Peyer's patch (tissue), 4 donors: ENCODE measurements at places on chromosomes 5 and 9. TPM values are rescaled to one million over a fixed set of nuclear protein-coding genes. Genes with fewer than 3 reads are reported as not detected.

- peak; percentile 81 for DNase-seq
Observed at GRCh38 chr5:14728459-14728938, 64.0 kb downstream of the OTULIN start.

GRCh38 chr5:133506181-133506580, 106.2 kb downstream of the FSTL4 start:
- DNase-seq, result no peak

The PRDM12 gene
- total RNA-seq, result 1.8 TPM

GRCh38 chr5:143304836-143305475, 98.5 kb downstream of the NR3C1 start:
- DNase-seq, result no peak

The PCDHGB5 gene
- 2.3 TPM for total RNA-seq

The PDZD2 gene
- 0.53 TPM for total RNA-seq

GRCh38 chr5:33068786-33069185, 357.7 kb downstream of the NPR3 start:
- no peak for DNase-seq
